D341Med (cell line): ENCODE measurements at places on chromosomes 1 and 21.

- no peak for DNase-seq
These were observed 100.9 kb downstream of the DDX20 start for GRCh38 chr1:111856411-111857185.

DNA sequence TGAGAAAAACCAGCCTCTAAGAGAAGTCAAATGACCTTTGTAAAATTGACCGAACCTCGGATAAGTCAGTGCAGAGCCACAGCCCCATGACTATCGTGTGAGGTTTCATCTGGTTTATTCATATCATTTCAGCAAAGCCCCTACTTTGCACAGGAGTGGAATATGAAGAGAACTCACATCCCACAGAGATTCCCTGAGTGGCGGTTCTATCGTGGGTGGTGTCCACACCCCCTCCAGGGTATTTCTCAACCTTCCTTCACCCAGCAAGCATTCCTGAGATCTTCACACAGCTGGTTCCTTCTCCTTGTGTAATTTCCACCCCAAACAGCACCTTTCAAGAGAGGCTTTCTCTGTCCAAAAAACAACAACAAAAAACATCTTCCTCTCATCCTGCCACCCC lies 47.5 kb downstream of the EVA1C start:
- DNase-seq, result no peak

GRCh38 chr21:15414057-15414456 lies 315.7 kb upstream of the USP25 start:
- DNase-seq, result no peak

GRCh38 chr1:3491291-3492246 lies 37.1 kb downstream of the ARHGEF16 start:
- peak; percentile 93 for DNase-seq

GRCh38 chr1:48807554-48808260 lies 31.0 kb upstream of the BEND5 start:
- no peak for DNase-seq

- no peak for DNase-seq
These were observed 208.1 kb downstream of the PRDM2 start for GRCh38 chr1:13908128-13908527.

DNA sequence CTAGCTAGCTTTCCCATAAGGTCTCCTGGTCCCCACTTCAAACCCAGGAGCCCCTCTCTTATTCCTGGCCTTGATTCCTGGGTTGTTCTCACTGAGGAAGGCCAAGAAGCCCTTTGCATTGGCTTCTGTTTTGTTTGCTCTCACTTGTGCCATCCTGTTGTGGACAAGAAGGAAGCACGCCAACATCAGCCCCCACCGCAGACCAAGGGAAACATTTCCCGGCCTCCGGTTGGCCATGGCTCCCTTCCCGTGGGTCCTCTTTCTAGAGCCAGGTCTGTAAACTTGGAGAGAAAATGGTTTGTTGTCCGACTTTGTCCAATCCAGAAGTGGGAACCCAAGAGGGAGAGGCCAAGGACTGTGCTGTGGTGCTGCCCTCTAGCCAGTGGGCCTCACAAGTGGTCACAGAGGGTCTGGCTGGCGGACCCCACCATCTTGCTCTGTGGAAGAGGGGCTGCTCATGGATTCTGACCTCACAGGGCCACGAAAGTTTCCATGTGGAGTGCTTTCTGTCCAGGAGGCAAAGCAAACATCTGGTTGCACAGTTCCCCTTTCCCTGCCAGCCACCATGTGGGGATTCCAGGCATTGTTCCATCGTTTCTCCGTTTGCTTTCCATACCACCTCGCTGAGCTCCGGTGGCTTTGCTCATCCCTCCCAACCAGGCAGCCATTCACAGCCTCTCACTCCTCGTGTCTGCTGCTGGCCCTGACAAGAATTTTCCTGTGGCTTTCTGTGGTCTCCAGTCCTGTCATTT lies 18.9 kb upstream of the TENT5C start:
- DNase-seq, result no peak

- DNase-seq, result no peak
These were observed 86.9 kb downstream of the STUM start for GRCh38 chr1:226635456-226635941.
